ENCODE measurements at places on chromosomes 1 and 21.

- peak; percentile 98 for DNase-seq
These were observed 29.8 kb downstream of the TEX35 start for GRCh38 chr1:178542554-178543289.

GRCh38 chr1:89938171-89939055, 56.5 kb upstream of the ZNF326 start:
- no peak for DNase-seq

DNA sequence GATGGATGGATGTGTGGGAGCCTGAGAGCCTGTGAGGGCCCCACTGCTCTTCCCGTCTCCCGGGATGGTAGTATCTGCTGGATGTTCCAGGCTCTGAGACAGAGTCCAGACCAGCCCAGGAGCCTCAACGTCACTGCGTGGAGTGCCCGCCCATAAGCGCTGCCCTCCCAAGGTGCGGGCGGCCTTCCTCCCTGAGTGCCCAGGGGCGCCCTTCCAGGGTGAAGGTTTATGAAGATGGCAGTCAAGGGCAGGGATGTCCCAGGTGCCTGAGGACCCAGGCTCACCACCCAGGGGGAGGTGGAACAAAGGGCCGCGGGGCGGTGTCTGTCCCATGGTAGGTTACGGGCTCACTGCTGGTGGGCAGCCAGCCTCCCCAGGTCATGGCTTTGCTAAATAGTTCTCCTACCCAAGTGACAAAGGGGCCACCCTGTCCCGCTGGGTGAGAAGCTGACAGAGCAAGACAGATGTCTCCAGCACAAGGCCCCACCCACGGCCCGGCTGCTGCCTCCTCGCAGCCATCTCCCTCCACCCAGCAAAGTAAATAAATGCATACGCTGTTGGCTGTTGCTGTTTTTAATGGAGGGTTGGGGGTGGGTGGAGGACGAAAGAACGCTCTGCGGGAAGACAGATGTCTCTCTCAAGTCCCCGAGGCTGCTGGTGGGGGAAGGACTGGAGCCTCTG, 9.0 kb upstream of the GPR153 start:
- DNase-seq: no peak

- no peak for DNase-seq
These were observed 96.0 kb upstream of the COL6A1 start for GRCh38 chr21:45885597-45885929.

DNA sequence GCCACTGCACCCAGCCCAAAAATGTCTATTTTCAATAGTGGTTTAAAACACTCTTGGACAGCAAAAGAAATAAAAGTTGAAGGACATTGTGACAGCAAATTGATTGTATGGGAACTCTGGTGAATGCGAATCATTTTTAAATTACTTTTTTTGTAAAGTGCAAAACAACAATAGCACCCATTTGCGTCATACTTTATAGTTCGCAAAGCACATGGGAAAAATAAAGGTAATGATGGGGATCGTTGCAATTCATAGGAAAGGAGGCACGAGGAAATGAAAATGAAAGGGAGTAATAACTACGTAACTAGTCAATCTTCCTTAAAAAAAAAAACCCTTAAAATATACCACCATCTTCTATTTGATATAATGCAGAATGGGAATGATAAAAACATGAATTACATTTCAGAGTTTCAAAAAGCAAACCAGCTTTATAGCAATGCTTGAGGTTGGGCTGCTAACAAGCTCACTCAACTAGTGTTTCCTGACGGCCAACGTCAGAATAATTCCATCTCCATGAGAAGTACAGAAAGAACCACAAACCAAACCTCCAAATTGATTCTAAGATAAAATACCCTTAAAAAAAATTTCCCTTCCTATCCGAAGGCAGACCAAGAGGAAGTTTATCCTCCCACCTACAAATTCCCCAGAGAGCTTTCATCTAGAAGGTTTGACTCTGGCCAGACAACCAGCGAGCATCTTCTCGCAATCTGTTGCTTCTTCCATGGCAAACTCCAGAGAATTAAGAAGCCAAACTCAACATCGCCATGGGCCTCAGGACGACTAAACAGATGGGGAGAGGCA, at the start of gene EDARADD:
Gene EDARADD (plus strand): TSS at position 606 of the 801 bp plus-strand sequence. CDS start 159 bp downstream, at position 765.
- no peak for DNase-seq

GRCh38 chr1:29452463-29453230, 216.3 kb downstream of the PTPRU start:
- DNase-seq: no peak

GRCh38 chr1:166843769-166844596, 4.7 kb downstream of the POGK start:
- no peak for DNase-seq

- DNase-seq: no peak
These were observed 149.0 kb downstream of the TGFBR3 start for GRCh38 chr1:91736715-91737615.

DNA sequence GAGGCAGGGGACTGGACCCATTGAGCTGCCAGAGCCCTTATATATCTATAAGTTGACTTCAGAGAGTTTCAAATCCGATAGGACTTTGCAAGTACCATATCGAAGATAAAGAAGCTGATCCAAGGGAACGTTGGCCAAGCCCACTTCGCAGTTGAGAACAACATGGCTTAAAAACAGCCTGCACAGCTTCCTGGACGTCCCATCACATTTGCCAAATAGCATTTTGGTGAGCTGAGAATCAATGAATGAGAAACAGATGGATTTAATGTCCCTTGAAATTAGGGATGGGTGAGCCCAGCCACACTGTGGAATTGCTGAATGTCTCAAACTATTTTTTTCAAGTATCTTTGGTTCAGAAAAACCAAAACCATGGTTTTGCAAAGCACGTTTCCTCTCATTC, 64.8 kb downstream of the KCNJ15 start:
- DNase-seq: no peak

GRCh38 chr1:200437556-200438203, 27.8 kb upstream of the ZNF281 start:
- DNase-seq: no peak

DNA sequence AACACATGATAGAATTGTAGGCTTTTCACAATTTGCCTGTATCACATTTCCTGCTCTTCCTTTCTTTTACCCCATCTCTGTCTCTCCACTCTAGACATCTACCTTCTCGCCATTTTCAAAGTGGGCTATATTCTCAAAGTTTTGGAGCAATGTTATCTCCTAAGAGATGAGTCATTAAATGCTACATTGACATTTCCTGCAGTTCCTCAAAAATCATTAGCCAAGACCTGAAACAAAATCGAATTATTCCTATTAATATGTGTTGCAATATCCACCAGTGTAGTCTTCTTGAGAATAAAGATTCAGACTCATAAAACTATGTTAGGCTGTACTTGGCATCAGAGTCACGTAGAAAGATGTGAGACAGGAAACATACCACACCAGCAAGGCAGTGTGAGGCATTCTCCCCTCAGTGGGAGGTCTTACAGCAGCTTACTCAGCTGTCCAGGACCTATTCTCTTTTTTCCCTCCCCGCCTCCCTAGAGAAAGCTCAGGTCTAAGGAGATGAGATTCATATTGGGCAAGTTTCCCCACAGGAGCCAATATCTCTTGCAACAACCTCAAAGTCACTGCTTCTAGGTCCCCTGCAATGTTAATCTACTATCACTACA, 38.8 kb downstream of the FRRS1 start:
- DNase-seq: no peak

- DNase-seq: no peak
These were observed 20.2 kb downstream of the THEM4 start for GRCh38 chr1:151888972-151889570.

DNA sequence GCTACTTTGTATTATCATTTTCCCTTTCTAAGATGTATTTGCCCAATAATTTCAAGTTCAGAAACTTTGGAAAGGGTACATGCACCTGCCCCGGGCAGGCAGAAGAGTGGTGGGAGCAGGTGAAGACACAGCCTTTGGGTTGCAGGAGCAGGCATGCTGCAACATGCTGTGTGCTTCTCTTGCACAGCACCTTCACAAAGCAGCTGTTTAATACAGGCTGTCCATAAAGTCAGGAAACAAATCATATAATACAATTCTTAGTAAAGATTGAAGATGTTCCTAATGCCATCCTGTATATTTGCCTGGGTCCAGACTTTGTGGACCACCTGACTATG, 182.9 kb downstream of the ZNF281 start:
- DNase-seq: no peak

- no peak for DNase-seq
These were observed 38.1 kb downstream of the TRIM62 start for GRCh38 chr1:33143698-33144097.

GRCh38 chr1:5571438-5571837, 420.8 kb downstream of the NPHP4 start:
- peak; percentile 55 for DNase-seq

GRCh38 chr1:23421753-23422240, 2.8 kb downstream of the TCEA3 start:
- no peak for DNase-seq

DNA sequence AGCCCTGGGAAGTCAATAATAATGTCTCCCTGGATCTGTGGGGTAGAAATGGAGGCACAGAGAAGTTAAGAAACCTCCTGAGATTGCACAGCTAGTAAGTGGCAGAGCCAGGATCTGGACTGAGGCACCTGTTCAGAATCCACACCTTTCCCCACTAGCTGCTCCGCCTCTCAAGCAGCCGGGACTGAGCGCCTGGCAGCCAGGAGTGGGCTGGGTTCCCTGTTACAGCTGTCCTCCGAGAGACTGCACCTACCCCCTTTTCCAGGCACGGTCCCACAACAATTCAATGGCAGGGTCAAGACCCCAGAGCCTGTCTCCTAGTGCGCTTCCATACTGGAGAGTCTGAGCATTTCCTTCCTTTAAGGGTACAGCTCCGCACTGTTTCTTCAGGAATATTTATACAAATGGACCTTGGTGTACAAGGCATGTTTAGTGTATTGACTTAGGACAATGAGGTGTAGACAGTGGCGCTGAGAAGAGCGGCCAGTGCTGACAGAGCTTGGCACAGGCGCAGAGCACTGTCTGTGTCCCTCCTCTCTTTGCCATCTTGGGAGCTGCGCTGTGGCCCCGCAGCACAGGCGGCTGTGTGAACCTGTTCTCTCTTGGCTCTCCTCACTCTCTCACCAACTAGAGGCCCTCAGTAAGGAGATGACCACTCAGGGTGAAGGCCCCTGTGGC, 24.4 kb downstream of the GRHL3 start:
- DNase-seq: no peak

DNA sequence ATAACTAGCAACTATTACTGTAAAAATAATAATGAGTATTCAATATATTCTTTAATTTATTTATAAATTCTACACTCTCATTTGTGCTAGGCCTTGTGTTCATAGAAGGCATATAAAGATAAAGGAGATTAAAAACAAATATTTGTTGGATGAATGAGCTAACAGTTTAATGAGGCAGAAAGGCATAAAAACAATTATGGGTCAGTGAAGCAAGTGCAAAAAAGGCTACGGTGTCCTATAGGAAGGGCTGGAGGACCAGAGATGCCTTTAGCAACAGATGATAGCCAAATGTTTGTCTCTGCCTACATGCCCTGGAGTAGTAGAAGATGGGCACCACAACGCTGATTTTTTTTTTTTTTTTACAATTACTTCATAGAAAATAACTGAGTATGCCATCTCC, 45.7 kb downstream of the PTGS2 start:
- DNase-seq: no peak

GRCh38 chr1:114535401-114535800, 24.4 kb upstream of the TRIM33 start:
- no peak for DNase-seq

- no peak for DNase-seq
These were observed 153.2 kb downstream of the COQ8A start for GRCh38 chr1:227093309-227093708.

GRCh38 chr1:89723863-89724262, 90.9 kb downstream of the LRRC8C start:
- no peak for DNase-seq

DNA sequence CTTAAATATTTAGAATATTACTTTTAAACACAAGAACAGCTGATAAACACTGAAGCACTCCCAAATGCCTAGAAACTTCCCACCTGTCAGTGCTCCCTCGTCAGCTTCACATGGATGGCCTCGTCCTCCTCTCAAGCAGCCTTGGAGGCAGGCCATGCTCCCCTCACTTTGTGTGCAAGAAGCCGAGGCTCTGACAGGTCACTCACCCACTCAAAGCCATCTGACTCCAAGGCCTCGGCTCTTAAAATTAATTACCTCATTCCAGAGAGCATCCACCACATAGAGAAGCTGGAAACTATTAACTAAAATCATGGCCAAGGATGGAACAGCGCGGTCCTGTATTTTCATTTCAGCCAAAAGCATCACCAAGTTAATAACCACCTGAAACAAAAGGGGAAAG, 17.8 kb downstream of the LBR start:
- no peak for DNase-seq

DNA sequence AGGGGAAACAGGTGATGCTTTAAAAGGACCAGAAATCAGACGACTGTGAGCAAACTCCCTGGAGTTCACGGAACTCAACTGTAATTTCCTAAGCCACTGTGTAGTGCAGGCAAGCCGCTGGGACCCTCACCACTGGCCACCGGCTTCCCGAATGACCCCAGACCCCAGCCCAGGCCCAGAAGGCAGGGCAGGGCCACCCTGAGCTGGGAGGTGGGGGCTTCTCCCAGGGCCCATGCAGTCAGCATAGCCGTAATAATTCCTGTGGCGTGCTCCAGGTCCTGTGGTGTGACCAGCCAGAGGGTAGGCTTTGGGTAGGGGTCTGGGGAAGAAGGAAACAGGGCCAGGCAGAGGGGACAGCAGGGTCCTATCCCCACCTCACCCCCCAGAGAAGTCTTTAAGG, 3.5 kb upstream of the ARF1 start:
- no peak for DNase-seq

- DNase-seq: no peak
These were observed 105.4 kb upstream of the PDC start for GRCh38 chr1:186566140-186566855.

GRCh38 chr1:119448127-119448511, 33.2 kb downstream of the HSD3B2 start:
- DNase-seq: no peak

DNA sequence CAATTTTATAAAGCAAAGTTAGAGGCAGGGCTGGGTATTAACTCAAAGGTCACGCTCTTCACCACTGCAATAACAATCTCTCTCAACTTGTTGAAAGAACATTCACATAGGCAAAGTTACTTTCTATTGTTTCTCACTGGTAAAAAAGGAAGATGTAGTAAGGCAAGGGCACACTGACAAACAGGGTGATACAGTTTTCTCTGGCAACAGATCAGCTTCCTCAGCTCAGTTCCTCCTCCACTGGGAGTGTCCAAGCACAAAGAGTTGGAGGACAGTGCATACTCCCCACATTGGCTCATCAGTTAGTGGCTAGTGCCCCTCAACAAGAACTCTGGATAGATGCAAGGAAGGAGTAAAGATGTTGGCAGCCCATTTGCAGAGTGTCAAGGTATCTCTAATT, 3.7 kb downstream of the PLPPR4 start:
- no peak for DNase-seq

- DNase-seq: no peak
These were observed 10.6 kb downstream of the PRDX1 start for GRCh38 chr1:45510972-45511527.

DNA sequence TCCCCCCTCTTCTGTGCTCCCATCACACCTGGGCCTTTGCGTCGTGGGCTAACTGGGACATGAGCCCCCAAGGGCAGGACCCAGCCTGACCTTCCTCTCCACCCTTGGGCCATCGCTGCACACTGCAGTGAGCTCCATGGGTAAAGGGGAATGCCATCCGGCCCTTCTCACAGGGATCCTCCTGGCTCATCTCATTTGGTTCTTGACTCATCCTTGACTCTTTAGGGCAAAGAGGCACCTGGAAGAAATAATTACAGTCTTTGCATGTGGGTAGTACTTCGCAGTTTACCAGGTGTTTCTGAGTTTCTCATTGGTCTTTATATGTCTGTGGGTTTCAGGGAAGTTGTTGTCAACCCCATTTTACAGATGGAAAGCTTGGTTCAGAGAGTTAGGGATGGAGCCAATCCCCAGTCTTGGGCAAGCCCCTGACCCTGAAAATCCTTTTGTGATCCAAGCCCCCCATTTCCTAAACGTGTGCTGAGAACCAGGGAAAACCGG, 59.3 kb upstream of the ID3 start:
- no peak for DNase-seq

All from esophagus muscularis mucosa (tissue), 4 donors.